B cell (primary cell): ENCODE measurements at places on chromosomes 16 and 17. TPM values are rescaled to one million over a fixed set of nuclear protein-coding genes. Genes with fewer than 3 reads are reported as not detected.

GRCh38 chr16:46569231-46569735 lies 51.9 kb downstream of the SHCBP1 start:
- no peak for DNase-seq
- no peak overlapping the region for H3K27ac ChIP-seq
- no peaks in the 10 kb centered on the region for H3K36me3 ChIP-seq
- no peaks in the 10 kb centered on the region for H3K27me3 ChIP-seq
- no peaks in the 10 kb centered on the region for H3K4me1 ChIP-seq

DNA sequence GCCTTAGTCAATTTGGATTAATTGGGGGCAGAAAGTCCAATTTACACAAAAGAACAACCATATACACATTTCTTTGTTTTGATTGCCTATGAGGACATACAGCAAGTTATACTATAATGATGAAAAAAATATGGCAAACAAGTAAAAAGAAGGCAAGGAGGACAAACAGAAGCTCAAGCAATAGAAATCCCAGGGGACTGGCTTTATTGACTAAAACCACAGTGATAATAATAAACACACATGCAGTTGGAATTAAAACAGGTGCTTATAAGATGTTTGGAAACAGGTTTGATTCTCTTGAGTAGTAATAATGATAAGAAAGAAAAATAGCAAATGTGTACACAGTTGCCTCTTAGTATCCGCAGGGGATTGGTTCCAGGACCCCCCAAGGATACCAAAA lies 176.4 kb downstream of the SHISA9 start:
- no peak overlapping the region for H3K4me3 ChIP-seq
- no peaks in the 10 kb centered on the region for H3K27me3 ChIP-seq
- no peaks in the 10 kb centered on the region for H3K4me1 ChIP-seq

- H3K36me3 ChIP-seq: no peaks in the 10 kb centered on the region
- H3K4me3 ChIP-seq: peak overlapping the region; percentile 58
- peaks cover 35% of the 10 kb centered on the region for H3K4me1 ChIP-seq
- peak overlapping the region; percentile 62 for H3K27ac ChIP-seq
- no peaks in the 10 kb centered on the region for H3K27me3 ChIP-seq
- peak; percentile 81 for DNase-seq
Observed at GRCh38 chr17:36722121-36722902, 120.9 kb downstream of the MRM1 start.

- no peak overlapping the region for H3K4me3 ChIP-seq
- H3K27ac ChIP-seq: no peak overlapping the region
- no peaks in the 10 kb centered on the region for H3K27me3 ChIP-seq
- no peaks in the 10 kb centered on the region for H3K36me3 ChIP-seq
- H3K4me1 ChIP-seq: peaks cover 45% of the 10 kb centered on the region
Observed at GRCh38 chr17:1630662-1631061, 2.0 kb upstream of the SLC43A2 start.

- H3K27me3 ChIP-seq: no peaks in the 10 kb centered on the region
- H3K36me3 ChIP-seq: no peaks in the 10 kb centered on the region
- no peak overlapping the region for H3K4me3 ChIP-seq
- DNase-seq: no peak
- no peaks in the 10 kb centered on the region for H3K4me1 ChIP-seq
Observed at GRCh38 chr16:77402118-77402517, 32.7 kb downstream of the ADAMTS18 start.

- H3K4me3 ChIP-seq: no peak overlapping the region
- no peak for DNase-seq
- H3K27me3 ChIP-seq: no peaks in the 10 kb centered on the region
- H3K27ac ChIP-seq: no peak overlapping the region
Observed at GRCh38 chr17:16456742-16457316, 35.2 kb downstream of the LRRC75A start.

DNA sequence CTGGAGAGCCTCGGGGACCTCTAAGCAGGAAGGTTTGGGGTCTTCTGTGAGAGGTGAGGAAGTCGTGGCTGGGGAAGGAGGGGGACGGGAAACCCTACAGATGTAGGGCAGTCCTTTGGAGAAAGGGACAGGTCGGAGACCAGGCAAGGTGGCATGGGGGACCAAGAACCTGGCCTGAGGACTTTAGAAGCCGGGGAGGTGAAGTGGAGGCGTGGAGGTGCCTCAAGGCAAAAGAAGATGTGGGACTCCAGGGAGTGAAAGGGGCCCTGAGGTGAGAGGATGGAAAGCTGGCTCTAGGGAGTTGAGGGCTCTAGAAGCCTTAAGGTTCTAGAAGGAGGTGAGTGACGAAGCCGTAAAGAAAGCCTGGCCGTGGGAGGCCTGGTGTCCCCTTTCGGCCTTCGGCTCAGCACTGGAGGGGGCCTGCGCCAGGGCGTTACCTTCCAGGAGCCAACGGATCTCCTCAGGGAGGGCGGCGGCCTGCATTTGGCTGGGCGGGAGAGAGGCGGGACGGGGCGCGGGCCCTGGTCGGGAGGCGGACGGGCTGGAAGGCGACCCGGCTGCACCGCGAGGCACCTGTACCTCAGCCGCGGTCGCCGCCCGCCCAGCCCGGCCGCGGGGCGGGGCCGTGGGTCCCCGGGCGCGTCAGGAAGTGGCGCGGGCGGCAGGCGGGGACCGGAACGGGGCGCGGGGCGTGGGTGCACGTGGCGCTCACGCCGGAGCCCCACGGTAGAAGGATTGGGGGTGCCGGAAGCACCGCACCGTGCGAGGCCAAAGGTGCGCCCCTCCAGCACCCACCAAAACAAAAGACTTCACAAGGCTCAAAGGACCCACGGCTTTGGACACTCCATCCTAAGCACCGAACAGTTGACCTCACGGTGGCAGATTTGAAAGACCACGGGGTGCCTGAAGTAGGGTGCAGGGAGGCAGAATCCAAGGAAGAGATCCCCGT lies at the start of gene SKAP1:
SKAP1 (minus strand) TSS at position 577 of the 949 bp plus-strand sequence.
- no peaks in the 10 kb centered on the region for H3K27me3 ChIP-seq
- peaks cover 39% of the 10 kb centered on the region for H3K4me1 ChIP-seq
- peak within 1 kb of the TSS; percentile 81 for H3K27ac ChIP-seq

The ACE gene
- polyA plus RNA-seq: 0.71 and 2.6 TPM in 2 replicates

The ADAM11 gene
- polyA plus RNA-seq: 0.62 and 1.00 TPM in 2 replicates

The KDM8 gene
- 7.1 and 7.5 TPM in 2 replicates for polyA plus RNA-seq
